ENCODE measurements at places on chromosomes 3 and 15. TPM values are rescaled to one million over a fixed set of nuclear protein-coding genes. Genes with fewer than 3 reads are reported as not detected.

CLRN1 gene
- not detected for total RNA-seq

LEKR1 gene
- total RNA-seq, result 0.77 TPM

MEIS2 gene
- total RNA-seq, result not detected

C3orf49 gene
- total RNA-seq, result not detected

TUSC7 gene
- total RNA-seq, result not detected

TMEM212 gene
- not detected for total RNA-seq

Measured in CD4-positive, alpha-beta T cell (primary cell).